Midbrain (tissue), 1 donor: ENCODE measurements at places on chromosomes 4 and X.

- DNase-seq = no peak
Observed at GRCh38 chr4:78529569-78530209, 21.9 kb upstream of the ANXA3 start.

GRCh38 chrX:79133904-79134303 is 10.6 kb upstream of the GPR174 start:
- DNase-seq = no peak

GRCh38 chr4:105509291-105509690 is 35.4 kb upstream of the PPA2 start:
- no peak for DNase-seq

DNA sequence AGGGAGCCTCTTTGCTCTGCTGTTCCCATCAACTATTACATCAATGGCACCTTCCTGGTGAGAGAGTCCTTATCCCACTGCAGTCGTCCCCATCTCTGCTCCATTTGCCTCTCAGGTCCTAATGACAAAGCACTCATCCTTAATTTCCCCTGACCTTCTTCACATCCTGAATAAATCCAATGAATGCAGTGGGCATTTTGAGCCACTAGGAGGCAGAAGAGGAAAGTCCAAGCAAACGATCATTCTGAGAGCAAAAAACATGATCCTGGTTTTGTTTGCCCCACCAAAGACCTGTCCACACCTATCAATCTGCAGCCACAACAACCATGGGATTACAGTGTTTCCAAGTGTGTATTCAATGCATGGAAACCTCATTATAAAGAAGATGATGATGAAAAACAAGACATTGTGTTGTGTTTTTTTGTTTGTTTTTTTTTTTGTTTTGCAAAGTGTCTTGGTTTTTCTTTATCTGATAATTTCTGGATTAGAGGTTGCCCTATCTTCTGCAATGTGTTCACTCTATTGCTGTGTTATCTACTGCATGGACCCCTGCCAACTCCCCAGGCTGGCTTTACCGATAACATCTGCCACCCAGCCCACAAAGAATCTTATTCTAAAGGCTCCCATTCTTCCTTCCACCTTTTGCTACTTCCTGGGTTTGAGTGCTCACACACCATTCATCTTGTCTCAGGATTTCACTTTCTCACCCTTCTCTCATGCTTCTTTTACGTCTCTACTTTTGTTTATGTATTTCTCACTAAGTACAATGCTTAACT is 207.2 kb downstream of the NLGN4X start:
- peak; percentile 62 for DNase-seq

GRCh38 chr4:79920163-79920853 is 152.7 kb downstream of the ANTXR2 start:
- DNase-seq = no peak

- no peak for DNase-seq
Observed at GRCh38 chr4:73087871-73088270, 18.4 kb upstream of the COX18 start.

DNA sequence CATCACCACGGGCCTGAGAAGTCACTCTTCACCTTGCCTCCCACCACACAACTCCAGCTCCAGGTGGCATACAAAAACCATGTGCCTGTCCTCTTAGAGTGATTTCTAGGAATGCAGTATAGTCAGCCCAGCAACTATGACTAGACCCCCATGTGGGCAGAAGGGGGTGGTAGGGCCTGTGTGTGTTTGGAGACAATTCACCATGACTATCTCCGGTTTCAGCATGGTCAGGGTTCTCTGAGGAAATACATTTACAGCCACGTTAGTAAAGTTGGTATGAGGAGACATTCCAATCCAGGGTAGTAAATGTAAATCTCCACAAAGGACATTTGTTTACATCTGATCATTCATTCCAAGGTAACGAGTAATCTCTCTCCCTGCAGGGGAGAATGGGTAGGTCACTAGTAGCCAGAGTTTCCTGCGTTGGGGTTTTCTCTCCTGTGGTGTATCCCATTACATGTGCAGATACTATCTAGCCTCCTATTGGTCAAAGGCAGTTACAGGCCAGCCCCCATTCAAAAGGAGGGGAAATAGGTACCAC is 4.2 kb upstream of the MTMR1 start:
- DNase-seq = no peak

GRCh38 chrX:13198762-13199064 is 121.1 kb downstream of the ATXN3L start:
- DNase-seq = no peak

- DNase-seq = no peak
Observed at GRCh38 chrX:134803551-134804183, 145.4 kb upstream of the PLAC1 start.

DNA sequence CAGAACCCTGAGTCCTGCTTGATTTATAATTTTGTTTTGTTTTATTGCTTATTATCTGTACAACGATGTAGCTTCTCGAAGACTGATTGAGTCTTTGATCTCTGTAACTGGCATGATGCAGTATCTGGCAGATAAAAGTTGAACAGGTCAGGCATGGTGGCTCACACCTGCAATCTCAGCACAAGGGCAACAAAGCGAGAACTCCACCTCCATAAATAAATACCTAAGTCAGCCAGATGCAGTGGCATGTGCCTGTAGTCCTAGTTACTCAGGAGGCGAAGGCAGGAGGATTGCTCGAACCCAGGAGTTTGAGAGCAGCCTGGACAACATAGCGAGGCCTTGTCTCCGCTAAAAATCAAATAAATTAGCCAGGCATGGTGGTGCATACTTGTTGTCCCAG is 15.7 kb upstream of the WDR19 start:
- DNase-seq = no peak

DNA sequence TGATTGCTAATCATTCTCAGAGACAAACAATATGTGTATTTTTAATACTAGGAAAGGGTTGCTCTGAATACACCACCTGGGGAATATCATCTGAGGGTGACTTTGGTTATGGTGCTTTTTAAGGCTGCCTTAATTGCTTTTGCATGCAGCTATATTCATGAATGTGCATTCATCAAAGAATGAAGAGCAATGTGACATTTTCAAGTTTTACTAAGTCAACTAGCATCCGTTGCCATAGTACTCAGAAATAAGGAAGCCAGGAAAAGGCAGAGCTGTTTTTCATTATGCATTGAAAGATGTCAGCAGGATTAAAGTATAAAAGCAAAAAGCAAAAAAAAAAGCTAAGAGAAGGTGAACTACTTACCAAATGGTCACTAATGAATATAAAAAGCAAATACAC is 67.4 kb upstream of the PCDH18 start:
- DNase-seq = no peak

- DNase-seq = no peak
Observed at GRCh38 chr4:185796176-185796575, 15.8 kb downstream of the SORBS2 start.

DNA sequence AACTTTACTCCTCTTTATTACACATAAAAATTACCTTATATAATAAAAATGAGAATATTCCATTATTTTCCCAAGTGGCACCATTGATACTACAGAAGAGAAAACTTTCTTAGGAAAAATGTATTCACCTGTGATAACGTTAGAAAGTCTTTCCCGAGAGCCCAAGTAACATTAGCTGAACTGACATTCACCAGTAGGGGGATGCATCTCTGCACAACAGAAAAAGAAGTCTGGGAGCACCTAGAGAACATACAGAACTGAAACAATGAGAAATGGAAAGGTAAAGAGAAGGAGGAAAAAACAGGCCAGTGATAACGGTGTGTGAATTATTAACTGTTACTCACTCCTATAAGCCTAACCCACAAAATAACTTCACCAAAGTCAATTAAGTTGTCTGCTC is 423.3 kb downstream of the CENPC start:
- no peak for DNase-seq

DNA sequence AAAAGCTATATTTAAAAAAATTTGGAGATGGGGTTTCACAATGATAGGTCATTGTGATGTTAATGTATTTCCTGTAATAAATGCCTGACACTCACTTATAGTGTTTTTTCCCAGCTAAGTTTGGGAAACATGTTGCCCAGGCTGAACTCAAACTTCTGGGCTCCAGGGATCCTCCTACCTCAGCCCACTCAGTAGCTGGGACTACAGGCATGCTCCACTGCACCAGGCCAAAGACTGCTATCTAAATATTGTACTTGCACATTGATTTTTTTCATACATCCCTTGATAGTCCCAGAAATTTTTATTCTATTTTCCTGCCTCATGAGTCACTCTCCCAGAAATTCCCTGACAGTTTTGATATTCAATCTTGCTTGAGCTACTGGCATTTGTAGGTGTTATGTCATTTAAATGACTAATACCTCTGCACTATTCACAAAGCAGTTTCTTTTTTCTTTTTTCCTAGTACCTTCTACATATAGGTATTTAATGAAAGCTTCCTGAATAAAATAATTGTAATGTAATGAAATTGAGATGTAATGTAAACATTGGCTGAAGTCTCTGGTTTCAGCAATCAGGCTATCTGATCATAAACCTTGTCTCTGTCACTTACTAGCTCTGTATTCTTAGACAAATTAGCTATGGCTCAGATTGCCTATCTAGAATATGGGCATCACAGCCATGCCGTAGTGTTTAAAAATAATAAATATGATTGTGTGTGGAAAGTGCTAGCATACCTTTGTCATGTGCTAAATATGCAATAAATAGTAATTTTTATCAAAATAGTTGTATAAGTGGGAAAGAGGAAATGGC is 1973.0 kb upstream of the AGA start:
- DNase-seq = no peak

- no peak for DNase-seq
Observed at GRCh38 chrX:44178274-44179053, 165.0 kb downstream of the EFHC2 start.

DNA sequence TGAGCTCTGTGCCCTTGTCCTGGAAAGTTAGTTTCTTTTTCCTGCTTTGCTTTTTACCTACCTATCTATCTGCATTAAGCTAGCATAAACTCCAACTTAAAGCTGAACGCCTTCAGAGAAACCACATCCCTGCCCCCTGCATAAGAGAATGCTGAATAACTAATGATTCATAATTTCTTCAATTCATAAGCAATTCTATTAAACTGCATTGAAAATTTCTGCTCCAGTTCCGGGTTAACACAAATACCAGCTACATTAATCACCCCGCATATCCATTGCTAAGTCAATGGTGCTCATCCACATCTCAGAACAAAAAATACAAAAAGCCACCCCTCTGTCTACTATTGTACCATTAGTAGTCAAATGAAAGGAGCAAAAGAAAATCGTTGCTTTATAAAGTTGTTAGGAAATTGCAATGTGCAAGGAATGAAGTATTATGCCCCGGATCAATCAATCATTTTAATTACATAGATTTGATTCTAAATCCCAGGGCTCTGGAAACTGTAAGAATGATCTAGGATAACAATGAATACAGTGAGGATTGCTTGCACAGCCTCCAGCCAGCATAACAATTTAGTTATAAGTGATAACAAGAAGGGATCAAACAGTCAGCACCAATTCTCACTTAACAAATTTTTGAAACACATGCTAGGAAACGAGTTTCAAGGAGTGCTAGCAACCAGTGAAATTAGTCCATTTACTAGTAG is 106.8 kb downstream of the ELOVL6 start:
- DNase-seq = no peak

GRCh38 chrX:24294619-24295018 is 19.2 kb downstream of the SUPT20HL2 start:
- DNase-seq = peak; percentile 2

DNA sequence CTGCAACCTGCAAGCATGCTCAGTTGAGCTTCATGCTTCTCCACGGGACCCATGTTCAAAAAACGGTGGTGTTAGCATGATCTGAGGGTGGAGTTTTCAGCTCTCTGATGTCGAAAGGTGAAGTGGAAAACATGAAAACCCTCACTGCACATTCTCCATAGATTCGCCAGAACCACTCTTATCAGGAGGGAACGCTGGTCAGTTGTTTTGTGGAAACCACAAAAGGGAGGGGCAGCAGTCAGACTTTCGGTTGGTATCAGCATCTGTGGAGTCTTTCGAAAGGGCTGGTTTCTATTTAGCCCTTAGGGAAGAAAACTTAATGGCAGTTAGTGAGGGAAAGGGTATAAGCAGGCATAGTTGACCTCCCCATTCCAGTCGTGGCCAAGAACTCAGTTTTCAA is 12.6 kb downstream of the PPA2 start:
- no peak for DNase-seq

DNA sequence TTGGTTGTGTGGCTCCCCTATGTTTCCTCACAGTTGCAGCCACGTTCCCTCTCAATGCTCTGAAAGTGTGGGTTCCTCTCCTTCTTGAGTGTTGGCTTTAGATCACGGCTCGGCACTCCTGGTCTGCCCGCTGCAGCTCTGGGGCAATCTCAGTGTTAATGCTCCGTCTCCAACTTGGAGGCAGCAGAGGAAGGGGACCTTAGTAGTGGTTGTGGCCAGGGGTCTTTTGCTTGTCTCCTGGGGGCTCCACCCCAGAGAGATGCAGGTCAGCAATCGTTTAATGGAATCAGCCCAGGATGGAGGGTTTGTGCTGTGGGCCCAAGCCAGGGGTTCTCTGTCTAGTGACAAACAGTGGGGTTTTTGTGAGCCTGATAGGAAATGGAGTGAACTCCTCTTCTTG is 849.4 kb upstream of the DIAPH2 start:
- DNase-seq = no peak

DNA sequence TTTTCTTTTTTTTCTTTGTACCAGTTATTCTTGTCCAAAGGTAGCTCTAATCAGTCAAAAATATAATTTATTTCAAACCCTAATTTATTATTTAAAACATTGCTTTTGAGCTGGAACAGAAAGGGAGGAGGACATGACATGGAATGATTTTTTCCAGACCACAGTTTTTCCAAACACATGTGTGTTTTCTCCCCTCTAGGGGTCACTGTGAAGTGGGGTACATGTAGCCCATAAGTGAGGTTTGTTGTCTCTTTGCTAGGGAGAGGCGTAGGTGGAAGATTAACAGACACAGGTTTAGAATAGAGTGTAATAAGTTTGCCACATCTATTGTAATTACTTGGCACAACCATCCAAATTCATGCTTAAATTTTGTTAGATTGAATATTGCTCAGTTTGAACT is 83.0 kb downstream of the TNIP2 start:
- DNase-seq = no peak

- no peak for DNase-seq
Observed at GRCh38 chr4:135382280-135382959, 1180.8 kb upstream of the PABPC4L start.

- no peak for DNase-seq
Observed at GRCh38 chrX:3360881-3361280, 14.4 kb upstream of the MXRA5 start.

DNA sequence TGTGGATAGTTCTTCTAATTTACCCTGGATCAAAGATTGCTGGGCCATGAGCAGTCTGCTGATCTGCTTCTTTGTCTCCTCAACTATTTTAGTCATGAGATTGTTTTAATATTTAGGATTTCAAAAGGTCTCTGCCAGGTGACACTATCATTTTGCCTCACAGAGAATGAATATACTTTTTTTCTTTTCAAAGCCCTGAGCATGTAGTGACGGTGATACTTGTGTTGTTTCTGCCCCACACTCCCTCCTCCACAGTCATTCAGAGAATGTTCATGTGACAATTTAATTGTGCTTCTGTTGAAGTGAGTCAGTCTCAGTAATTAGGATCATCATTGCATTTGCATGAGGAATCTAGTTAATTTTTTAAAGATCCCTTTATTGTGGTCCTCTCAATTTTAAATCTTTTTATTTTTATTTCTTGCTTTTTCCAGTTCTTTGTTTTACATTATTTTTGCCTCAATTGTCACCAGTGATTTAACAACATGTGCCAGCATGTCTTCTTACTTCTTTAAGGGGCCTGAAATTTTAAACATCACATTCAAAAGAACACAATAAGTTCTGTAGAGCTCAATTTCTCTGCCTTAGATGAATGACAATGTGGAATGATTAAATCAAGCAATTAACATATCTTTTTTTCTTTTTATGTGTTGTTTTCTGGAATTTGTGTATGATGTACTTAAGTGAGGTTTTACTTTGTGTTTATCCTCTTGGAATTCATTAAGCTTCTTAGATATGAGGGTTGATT is 12.3 kb downstream of the MMRN1 start:
- DNase-seq = no peak
